ENCODE measurements at places on chromosomes 12 and 14.
A peak's percentile ranks its signal among the peaks of the same experiment; 100 is the strongest.

- DNase-seq = peak; percentile 53
Measured at GRCh38 chr14:101781240-101782061, 19.9 kb downstream of the PPP2R5C start.

GRCh38 chr14:78605897-78606500 is 435.8 kb downstream of the NRXN3 start:
- DNase-seq = no peak

DNA sequence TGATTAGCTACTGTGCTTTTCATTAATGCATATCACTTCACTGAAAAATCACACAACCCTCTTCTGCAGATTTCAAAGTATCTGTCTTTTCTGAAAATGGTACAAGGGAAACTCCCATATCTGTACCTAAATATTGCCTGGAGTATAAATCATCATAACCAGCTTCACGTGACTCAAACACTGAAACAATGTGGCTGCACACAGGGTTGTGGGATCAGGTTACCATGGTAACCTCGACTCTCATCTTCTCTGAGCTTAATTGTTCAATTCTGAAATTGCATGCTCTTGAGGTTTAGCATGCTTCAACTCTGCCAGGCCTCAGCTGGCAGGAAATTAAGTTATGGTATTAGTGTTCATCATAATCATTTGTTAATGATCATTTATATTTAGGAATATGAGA is 77.5 kb upstream of the CPSF6 start:
- peak; percentile 63 for DNase-seq

DNA sequence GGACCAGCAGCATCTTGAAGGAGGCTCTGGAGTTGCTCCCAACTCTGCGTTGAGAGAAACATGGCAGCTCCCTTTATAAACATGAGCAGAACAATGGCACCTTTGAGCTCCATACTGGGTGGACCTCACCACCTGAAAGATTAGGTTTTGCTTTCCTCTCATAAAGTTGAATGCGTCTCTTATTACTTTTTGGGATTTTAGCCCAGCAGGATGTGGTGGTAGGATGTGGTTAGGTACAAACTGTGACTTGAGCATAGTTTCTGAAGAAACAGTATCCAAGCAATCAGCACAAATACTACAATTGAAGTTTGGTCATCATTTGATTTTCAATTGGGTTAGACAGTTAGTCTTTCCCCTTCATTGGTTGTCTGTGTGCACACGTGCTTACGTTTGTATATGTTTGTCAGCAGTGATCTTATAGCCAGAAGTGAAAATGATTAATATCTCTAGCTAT is at the start of gene PRR4:
Gene PRR4, minus strand, starts transcription at position 51 of the 454 bp plus-strand sequence. Its CDS starts 38 bp downstream, at position 13.
- no peak for DNase-seq

DNA sequence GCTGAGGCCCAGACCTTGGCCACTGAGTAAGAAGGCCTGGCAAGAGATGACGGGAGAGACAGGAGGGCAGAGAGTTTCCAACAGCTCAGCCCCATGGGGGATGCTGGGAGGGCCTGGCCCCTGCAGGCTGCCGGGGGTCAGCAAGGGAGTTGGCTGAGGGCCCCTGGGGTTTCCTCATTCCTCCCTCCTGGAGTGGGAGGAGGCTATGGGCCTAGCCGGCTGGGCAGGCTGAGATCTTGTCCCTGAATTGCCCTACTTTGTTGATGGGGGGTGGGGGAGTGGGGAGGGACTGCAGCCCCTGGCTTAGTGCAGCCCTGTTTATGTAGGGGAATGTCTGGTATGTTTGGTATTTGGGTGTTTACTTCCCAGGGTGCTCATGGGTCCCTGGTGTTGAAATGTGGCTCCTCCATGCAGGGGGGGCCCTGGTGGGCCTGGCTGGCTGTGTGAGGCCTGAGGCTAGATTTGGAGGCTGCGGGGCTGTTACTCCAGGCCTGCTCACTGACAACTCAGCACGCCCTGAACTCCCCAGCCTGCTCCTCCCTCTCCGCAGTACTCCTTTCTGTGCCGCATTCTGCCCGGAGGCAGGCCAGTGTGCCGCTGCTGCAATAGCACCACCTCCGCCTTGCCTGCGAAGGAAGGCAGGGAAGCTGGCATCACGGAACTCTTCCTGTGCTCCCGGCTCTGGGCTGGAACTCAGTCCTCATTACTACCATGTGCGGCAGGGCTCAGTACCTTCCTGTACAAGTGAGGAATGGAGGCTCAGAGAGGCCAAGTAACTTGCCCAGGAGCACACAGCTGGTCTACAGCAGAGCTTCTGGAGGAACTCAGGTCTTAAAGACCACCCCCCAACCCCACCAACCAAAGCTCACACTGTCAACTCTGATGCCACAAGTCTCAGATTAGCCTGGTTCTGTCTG is 25.3 kb downstream of the JDP2 start:
- DNase-seq = no peak

Data from activated CD4-positive, alpha-beta T cell treated with anti-CD3 and anti-CD28 coated beads for 48 hours (primary cell).